ENCODE measurements at places on chromosomes 2 and 18.
A peak's percentile ranks its signal among the peaks of the same experiment; 100 is the strongest.

DNA sequence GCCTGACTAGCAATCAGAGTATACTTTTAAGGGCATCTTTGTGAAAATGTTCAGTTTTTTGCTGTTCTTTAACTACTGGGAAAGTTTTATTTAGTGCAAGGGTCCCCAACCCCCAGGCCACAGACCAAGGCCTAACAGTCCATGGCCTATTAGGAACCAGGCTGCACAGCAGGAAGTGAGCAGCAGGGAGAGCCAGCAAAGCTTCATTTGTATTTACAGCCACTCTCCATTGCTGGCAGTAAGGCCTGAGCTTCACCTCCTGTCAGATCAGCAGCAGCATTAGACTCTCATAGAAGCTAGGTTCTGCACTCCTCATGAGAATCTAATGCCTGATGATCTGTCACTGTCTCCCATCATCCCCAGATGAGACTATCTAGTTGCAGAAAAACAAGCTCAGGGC is 17.1 kb upstream of the NR4A2 start:
- DNase-seq: no peak

DNA sequence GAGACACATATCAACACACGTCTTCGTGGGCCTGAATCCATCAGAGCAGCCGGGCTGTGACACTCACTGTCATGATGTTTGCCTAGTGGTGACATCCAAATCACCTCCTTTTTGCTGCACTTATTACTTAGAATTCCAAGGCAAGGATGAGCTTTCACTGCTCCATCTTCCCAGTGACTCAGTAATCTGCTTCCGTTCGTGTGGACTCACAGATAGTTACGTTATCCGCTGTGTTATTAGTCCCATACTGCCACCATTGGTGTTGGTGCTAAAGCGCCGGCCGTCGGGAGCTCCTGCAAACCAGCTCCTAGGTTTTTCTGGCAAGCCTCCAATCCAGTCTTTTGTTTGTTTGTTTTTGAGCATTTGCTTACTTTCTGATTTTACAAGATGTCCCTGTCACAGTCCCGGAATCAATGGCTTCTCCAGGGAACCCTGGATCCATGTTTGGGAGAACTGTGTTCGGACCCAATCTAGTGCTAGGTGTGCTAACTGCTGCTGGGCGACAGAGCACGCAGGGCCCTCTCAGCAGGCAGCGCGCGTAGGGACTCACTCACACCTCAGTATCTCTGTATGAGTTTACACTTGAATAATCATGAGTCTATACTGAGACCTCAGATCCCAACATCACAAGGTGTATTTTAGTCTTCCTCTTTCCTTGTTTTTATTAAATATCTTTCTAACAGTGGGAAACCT is 42.6 kb downstream of the HDAC4 start:
- no peak for DNase-seq

DNA sequence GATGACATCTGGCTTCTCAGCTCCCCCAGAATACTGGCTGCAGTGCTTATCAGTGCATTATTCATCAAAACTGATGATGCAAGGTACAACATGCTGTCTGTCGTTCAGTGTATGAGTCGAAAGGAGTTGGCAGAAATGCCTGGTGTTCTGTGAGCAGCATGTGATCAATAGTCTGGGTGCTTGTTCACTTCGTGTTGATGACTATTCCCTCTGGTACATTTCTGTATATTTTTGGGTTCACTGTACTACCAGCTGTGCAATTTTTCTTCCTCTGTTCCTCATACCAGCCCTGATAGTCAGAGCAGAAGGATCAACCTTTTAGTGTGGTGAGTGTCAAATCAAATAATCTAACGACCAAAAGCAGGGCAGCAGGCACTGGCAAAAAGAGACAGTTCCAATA is 59.0 kb upstream of the KLHL14 start:
- DNase-seq: no peak

GRCh38 chr2:198652461-198652860 is 805.3 kb downstream of the SATB2 start:
- no peak for DNase-seq

DNA sequence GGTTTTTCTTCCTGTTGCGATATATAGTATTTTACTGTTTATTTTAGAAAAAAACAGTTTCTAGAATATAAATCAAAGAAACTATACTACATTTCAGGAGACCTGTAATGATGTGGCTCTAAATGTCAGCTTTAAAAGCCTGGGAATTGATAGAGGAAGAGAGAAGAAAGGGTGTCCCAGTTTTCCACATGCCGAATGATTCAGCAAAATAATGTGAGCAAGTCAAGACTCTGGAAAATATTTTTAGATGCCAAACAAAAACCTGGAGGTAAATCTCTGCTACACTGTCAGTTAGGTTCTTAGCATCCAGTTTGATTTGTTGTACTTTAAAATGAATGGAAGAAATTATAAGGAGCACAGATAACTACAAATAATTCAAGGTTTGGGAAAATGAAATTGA is 67.1 kb upstream of the DSG1 start:
- DNase-seq: no peak

GRCh38 chr18:47075098-47075883 is 39.9 kb upstream of the ELOA2 start:
- DNase-seq: no peak

- no peak for DNase-seq
Measured at GRCh38 chr18:32284284-32284683, 94.4 kb downstream of the MEP1B start.

- no peak for DNase-seq
Measured at GRCh38 chr2:105400138-105400540, 1.3 kb upstream of the FHL2 start.

DNA sequence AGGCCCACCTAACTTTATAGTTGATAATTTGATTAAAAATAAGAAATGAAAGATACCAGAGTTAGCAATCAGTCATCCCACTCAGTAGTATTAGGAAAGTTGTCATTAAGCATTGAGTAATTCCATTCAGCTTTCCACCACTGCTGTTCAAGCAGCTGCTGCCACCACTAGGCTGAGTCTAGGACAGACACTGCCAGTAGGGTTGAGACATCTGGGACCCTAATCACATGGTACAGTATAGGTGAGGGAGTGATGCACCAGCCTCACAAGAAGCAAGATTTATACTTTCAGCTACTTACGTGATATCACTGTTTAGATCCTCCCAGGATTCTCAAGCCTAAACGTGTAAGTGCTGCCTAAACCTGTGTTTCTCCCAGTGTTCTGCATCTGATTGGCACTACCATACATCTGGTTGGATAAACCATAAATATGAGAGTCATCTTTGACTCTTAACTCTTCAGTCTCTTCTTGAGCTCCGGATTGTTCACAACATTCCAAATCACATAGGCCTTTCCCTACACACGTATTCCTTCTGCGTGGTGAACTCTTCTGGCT is 3.2 kb downstream of the UBXN4 start:
- DNase-seq: peak; percentile 18

DNA sequence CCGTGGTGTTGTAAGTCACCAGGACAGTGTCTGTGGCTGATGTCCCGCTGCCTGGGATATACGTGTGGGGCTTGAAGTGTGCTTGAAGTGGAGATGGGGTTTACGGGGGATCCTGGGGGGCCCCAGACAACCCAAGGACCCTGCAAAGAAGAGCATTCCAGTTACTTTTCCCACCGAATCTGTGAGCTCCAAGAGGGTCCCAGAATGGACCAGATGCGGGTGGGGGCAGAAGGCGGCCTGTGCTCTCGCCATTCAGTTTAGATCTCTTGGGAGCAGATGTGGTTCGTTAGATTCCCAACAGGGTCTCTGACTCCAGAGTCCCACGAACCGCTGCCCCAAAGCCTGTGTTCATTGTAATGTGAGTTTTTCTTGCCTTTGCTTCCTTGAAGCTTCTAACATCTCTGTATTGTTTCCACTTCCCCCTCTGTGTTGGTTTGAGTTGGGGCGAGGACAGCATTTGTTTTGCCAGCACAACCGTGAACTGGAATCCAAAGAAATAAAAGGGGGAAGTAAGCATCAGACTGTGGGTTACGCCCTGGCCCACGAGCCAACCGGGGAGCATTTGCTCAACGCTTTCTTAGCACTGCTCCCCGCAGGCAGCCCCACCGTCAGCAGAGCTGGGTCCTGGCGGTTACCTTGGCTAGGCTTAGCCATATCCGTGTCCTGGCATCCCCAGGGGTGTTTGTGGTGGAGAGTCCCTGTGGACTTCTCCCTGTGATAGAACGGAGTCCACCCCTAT is 92.1 kb downstream of the SH3BP4 start:
- no peak for DNase-seq

DNA sequence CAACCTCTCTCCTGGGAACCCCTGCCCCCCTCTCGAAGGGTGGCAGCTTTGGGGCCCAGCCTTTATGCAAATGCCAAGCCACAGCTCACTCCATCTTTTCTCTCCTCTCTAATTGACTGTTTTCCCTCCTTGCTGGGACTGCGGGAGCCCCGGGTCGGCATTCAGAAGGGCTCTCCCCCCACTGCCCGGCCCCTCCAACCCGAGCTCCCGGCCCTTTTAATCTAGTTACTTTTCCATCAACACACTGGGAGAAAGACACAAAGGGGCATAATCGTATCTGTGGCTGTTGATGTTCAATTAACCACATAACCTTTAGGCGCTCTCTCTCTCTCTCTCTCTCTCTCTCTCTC is 95.4 kb downstream of the INHBB start:
- no peak for DNase-seq

- no peak for DNase-seq
Measured at GRCh38 chr2:59149271-59149670, 908.1 kb upstream of the FANCL start.

- DNase-seq: no peak
Measured at GRCh38 chr2:112658301-112658700, 12.6 kb downstream of the SLC20A1 start.
